ENCODE measurements at places on chromosomes 1 and 21.

DNA sequence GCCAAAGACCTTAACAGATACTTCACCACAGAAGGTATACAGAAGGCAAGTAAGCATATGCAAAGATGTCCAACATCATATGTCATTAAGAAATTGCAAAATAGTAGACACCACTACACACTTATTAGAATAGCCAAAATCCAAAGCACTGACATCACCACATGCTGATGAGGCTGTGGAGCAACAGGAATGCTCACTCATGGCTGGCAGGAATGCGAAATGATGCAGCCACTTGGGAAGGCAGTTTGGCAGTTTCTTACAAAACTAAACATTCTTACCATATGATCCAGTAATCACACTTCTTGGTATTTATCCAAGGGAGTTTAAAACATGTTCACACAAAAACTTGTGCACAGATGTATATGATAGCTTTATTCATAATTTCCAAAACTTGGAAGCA is 261.2 kb upstream of the AJAP1 start:
- DNase-seq: no peak

DNA sequence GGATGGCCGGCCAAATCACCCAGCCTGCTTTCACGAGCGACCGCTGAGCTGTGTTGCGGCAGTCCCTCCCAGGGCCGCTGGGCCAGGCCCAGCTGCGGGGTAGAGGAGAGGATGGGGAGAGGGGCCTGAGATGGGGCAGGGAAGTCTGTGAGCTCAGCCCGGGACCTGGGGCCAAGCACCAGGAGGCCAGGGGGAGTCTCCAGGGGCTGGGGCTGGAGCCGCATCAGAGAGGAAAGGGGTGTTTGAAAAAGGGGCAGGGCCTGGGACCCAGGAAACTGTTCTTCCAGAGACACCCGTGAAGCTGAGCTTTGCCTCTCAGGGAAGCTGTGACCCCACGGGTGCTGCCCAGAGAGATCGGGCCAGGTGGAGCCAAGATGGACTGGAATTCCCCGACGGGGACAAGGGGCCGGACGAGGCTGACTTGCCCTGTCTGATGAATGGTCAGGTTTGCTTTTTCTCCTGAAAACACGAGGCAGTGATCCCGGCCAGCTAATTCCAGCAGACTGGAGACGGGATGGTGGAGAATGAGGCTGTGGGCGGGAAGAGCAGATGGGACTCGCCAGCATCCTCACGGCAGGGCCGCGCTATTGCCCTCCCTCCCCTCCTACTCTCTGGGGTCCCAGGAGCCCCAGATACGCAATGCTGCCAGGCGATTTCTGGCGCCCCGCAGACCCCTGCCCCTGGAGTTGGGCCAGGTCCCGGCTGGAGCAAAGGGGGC is 40.3 kb upstream of the COL18A1 start:
- DNase-seq: no peak

GRCh38 chr21:25453524-25453923 is 153.8 kb downstream of the MRPL39 start:
- DNase-seq: no peak

GRCh38 chr1:108033550-108033951 is 68.6 kb upstream of the VAV3 start:
- DNase-seq: no peak

- DNase-seq: no peak
Measured at GRCh38 chr1:202351725-202352124, 3.2 kb downstream of the PPP1R12B start.

- DNase-seq: peak; percentile 44
Measured at GRCh38 chr1:182259229-182259872, 132.2 kb downstream of the GLUL start.

DNA sequence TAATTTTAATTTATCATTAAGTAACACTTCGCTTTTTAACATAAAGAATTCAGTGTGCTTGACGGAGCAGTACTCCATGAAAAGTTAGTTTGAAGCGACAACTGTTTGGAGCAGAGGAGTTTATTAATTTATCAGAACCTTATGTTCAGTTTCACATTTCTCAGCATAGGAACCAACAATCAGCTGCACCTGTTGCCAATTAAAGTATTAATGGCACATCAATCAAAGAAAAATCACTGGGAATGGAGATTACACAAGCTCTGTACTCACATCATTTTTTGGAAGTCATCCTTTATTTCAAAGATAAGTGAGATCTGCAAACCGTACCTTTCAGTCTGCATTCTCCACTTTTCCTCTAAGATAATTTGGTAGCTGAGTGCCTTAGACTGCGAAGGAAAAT is 344.6 kb downstream of the LMO4 start:
- DNase-seq: no peak

- DNase-seq: no peak
Measured at GRCh38 chr1:12184008-12184681, 17.4 kb downstream of the TNFRSF1B start.

DNA sequence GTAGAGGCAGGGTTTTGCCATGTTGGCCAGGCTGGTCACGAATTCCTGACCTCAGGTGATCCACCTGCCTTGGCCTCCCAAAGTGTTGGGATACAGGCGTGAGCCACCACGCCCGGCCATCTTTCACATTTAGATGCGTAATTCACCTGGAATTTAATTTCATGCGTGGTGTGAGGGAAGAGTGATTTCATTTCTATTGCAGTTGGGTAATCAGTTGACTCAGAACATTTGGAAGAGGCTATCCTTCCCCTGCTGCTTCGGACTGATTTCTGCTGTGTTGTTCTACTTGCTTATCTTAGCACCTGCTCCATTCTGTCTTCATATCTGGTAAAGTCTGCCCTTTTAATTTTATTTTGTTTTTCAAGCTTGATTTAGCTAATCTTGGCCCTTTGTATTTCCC is 19.1 kb downstream of the DIP2A start:
- no peak for DNase-seq

DNA sequence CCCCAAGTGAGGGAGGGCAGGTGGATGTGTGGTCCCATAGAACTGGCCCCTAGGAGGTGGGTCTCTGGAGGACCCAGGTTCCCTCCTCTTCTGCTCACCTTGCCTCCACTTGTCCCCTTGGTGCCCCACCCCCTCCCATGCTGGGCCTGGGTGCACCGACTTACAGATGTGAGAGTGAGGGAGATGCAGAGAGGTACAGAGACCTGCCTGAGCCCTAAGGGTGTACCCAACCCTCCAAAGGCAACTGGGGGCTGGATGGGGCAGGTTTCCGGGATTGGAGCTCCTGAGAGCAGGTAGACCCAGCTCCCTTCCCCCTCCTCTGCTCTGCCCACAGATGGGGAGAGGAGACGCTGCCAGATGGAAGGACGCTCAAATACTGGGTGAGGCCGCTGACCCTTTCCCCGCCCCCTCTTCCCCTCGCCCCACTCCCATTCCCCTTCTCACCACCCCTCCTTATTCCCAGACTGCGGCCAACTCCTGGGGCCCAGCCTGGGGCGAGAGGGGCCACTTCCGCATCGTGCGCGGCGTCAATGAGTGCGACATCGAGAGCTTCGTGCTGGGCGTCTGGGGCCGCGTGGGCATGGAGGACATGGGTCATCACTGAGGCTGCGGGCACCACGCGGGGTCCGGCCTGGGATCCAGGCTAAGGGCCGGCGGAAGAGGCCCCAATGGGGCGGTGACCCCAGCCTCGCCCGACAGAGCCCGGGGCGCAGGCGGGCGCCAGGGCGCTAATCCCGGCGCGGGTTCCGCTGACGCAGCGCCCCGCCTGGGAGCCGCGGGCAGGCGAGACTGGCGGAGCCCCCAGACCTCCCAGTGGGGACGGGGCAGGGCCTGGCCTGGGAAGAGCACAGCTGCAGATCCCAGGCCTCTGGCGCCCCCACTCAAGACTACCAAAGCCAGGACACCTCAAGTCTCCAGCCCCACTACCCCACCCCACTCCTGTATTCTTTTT is 10.3 kb downstream of the TINAGL1 start:
- no peak for DNase-seq

DNA sequence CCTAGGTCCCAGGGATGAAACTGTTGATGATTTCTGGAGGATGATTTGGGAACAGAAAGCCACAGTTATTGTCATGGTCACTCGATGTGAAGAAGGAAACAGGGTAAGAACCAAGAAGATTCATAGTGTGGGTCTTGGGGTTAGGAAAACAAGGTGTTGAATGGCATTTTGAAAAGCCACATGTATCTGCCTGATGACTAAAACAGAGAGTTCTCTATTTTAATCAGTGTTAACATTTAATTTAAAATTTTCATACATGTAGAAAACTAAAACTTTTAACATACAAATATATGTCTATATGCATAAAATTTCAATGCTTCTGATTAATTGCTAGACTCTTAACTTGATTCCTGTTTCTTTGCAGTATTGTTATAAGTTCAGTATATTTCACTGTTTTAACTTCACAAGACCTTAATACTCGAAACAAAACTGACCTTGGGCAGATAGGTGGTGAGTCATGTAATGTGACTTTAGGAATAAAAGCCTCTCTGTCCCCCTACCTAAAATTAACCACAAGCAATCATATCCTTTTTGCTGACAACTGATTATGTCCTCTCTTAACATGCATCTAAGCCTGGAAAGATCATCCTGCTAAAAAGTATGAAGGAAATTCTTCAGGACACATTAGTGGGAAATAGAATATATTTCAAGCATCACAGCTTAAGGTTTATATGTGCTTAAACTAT is 95.6 kb downstream of the PTPRC start:
- no peak for DNase-seq

DNA sequence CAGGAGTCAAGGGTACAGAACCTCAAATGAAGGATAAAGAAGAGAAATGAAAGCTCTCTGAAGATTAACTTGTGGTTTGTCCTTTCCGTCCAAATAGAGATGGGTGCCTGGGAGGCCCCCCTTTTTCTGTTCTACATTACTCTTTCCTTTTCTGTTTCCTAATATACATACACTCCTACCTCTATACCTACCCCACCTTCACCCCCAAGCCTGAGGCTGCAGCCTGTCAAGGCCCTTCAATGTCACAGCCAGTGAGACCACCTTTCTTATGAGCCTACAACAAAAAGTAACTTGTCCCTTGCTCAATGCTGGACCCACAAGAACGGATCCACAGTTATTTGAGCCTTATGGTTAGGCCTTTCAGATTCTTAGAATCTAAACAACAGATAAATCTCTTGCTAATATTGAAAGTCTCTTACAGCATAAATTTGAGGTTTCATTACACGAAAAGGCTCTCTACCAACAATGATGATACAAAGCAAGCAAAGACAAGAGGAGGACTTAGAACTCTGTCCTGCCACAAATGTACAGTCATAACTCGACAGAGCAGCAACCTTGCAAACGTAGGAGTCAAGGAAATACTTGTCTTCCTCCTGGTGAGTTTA is 4.1 kb upstream of the TRAF3IP3 start:
- no peak for DNase-seq

GRCh38 chr1:208183977-208184911 is 59.9 kb downstream of the PLXNA2 start:
- DNase-seq: no peak

GRCh38 chr1:247406014-247406656 is 9.8 kb upstream of the NLRP3 start:
- no peak for DNase-seq

GRCh38 chr1:222064388-222065211 is 322.7 kb upstream of the DUSP10 start:
- no peak for DNase-seq

DNA sequence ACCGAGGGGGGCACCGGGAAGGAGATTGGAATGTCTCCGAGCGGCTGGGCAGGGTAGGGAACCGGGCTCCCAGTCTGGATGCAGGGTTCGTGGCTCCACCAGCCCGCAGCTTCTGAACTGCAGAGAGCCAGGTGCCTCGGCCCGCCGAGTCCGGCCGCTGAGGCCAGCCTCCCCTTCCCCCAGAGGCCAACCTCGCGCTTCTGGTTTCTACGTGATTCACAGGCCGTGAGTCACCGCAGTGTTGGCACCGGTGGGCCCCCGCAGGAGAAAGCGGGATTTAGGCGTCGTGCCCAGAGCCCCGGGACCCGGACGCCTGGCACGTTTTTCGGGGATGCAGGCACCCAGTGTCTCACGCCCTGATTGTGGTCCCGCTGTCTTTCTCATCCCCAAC is 458 bp downstream of the CRABP2 start:
- peak; percentile 44 for DNase-seq

DNA sequence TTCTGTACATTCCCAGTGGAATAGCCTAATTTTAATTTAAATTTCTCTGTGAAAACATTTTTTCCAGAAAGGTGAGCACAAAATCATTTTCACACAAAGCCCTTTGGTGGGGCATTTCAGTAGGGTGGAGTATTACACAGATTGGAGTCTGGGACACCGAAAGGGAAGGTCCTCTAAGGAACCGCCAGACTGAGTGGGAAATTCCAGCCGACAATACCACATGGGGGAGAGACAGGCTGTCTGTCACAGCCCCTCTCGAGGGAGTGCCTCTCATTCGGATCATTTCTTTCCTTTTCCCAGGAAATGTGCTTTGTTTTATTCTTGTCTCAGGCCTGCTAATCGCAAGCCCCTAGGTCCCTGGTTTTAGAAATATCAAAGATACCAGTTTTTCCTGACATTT is 150.6 kb upstream of the HOOK1 start:
- no peak for DNase-seq

GRCh38 chr1:63818567-63819325 is 44.9 kb downstream of the ROR1 start:
- no peak for DNase-seq

- no peak for DNase-seq
Measured at GRCh38 chr1:56975446-56975845, 9.6 kb upstream of the C8B start.

DNA sequence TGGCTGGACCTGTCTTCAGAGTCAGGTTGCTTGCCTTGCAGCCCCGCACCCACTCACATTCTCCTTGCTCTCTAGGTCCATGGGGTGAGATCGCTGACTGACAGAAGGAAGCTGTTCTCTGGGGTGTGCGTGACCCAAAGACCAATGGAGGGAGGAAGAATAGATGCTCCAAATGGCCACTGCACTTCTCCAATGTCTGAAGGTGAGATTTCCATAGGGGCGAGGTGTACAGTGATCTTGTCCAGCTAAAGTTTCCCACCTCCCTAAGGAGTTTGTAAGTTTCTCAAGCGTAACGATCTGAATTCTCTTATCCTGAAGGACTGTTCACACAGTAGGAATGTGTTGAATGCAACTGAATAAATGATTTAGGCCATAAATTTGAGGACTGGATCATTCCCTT is 211.9 kb upstream of the IRF2BP2 start:
- no peak for DNase-seq
